ENCODE measurements at places on chromosomes 16 and 17.

DNA sequence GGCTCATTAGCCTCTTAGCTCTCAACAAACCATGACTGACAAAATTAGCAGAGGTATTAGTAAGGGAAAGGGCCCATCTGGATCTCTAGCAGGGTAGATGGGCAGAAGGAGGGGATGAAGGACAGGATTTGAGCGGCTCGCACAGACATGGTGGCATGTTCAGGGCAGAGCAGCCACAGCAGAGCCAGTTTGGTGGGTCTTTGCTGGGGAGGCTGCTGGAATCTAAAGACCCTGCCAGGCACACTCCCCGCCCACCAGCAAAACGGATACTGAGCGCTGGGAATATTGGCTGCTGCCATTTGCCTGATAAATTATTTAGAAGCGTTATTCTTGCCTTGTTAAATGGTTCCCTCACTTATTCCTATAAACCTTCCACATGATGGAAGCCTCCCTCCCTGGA is 20.7 kb upstream of the NAT9 start:
- DNase-seq, result no peak

GRCh38 chr17:47978324-47978723 is 7.4 kb downstream of the CDK5RAP3 start:
- peak; percentile 35 for DNase-seq

DNA sequence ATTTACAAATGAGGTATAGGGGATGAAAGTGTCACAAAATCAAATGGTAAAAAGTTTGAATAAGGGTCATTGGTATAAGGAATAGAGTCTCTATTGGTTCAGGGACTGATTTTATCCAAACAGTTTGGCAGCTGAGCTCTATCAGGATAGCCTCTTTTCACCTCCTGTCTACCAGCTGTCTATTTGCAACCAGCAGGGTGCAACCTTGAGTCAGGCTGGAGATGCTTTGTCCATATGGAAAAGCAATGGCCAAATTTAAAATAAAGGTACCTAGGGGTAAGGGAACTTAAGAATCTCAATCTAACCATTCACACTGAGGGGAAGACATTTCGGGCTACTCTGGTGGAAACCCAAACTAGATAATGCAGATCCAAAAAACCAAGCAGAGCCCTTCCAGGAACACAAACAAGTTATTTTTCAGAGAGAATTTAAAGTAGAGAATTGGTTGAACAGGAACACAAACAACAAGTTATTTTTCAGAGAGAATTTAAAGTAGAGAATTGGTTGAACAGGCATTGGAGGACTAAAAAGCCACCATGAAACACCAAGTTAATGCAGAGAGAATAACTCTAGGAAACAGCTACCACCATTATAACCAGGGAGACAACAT is 12.6 kb upstream of the CA10 start:
- no peak for DNase-seq

- no peak for DNase-seq
Observed at GRCh38 chr16:78242239-78242630, 142.8 kb downstream of the WWOX start.

GRCh38 chr17:45824901-45825492 is 19.7 kb upstream of the SPPL2C start:
- no peak for DNase-seq

DNA sequence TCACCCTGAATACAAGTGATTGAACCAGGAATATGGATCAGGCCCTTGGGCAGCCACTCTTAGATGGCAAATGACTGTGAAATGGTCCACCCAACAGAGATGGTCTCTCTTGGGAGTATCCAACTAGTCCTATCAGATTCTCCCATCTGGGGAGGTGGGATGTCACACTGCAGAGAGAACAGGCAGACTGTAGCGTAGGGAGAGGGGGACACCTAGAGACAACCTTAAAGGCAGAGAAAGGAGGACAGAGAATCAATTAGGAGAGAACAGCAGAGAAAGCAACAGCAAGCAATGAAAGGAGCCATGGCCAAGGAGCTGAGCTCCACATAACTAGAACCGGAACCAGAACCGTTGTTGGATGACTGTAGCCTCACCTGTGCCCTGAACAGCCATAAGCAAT is 37.2 kb downstream of the IQCK start:
- DNase-seq, result no peak

- no peak for DNase-seq
Observed at GRCh38 chr17:76246080-76247066, 6.1 kb upstream of the RNF157 start.

GRCh38 chr17:38687286-38687685 is 12.5 kb upstream of the EPOP start:
- DNase-seq, result no peak

- DNase-seq, result no peak
Observed at GRCh38 chr17:17661834-17662385, 19.3 kb upstream of the RAI1 start.

DNA sequence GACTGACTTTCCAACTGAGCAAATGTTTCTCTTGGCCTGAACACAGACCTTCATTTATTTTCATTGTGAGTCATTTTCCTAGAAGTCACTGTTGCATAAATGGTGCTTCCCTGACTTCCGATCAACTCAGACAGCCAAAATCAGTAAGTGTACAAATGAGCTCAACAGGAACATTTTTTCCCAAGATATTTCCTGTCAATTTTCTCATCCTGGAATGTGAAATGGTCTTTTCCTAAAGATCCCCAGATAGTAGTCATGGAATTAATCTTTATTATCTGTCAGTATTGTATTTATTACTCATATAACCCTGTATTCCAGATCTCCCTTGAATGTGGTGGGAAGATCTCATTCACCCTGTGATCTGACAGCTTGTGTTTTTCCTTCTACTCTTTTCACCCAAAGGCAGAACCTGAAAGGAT is 360.3 kb upstream of the KIF2B start:
- no peak for DNase-seq

- DNase-seq, result no peak
Observed at GRCh38 chr17:81050645-81051625, 16.0 kb downstream of the BAIAP2 start.

GRCh38 chr17:57195785-57196460 is 60.4 kb upstream of the MSI2 start:
- DNase-seq, result no peak

DNA sequence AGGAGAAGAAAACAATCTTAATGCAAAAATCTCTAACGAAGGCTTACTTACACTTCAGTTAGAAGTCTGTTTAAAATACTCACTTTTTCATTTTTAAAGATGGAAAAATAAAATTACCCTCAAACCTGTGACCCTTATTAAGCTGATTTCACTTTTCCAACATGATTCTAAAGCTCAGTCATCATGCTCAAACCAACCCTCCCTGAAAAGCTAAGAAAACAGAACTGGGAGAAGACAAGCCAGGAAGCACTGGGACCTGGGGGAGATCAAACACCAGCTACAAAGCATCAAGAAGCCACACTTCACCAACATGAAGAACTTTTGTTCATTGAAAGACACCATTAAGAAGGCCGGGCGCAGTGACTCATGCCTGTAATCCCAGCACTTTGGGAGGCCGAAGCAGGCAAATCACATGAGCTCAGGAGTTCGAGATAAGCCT is 88.8 kb downstream of the LITAF start:
- DNase-seq, result no peak

- DNase-seq, result peak; percentile 8
Observed at GRCh38 chr17:19538095-19539039, 4.7 kb downstream of the SLC47A1 start.

GRCh38 chr16:89268987-89269735 is 51.7 kb downstream of the ZNF778 start:
- DNase-seq, result no peak

- no peak for DNase-seq
Observed at GRCh38 chr16:2256531-2257140, 5.2 kb upstream of the ECI1 start.

DNA sequence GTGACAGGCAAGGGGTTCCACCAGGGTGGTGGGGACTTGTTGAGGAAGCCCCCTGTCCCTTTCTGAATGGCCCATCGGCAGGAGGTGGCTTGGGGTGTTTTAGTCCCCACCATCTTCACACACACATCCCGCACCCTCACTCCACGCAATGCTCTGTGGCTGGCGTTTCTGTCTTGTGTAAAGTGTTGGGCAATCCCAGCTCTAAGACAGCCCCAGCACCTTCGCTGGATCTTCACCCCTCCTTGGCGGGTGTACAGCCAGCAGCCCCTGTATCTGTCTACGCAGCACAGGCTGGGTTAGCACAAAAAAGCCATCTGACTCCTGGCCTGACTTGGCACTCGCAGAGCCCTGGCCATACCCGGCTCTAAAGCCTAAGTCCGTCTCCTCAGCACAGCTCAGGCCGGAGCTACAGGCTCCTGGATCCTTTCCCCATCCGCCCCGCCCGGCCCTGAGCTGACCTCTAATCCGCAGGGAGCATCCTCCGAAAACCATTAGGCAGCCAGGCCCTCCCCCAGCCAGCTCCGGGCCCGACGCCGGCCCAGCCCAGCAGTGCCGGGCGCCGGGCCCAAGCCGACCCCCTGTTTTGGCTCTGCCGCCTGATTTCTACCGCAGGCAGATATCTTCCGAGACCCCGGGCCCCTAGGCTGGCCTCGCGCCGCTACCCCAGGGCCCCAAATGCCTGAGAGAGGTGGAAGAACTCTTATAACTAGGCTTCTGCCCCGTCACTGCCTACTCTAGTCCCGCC is 42.4 kb upstream of the TAC4 start:
- no peak for DNase-seq

DNA sequence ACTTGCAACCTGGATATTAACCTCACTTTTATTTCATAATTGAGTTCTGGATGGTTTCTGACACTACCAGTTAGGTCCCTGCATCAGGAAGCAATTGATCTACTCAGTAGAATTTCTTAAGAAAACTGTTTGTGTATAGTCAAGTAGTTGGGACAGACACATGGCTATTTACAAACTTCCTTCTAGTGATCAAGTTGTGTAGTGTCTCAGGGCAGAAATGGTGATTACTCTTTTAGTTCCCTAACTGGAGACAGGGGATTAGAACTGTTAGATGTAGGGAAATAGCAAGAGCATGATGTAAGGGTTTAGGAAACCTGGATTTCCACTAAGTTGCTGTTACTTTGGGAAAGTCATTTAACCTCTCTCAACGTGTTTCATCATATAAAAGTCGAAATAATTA is 30.4 kb downstream of the TMEM100 start:
- no peak for DNase-seq

GRCh38 chr16:23877107-23878070 is 41.6 kb downstream of the PRKCB start:
- no peak for DNase-seq

DNA sequence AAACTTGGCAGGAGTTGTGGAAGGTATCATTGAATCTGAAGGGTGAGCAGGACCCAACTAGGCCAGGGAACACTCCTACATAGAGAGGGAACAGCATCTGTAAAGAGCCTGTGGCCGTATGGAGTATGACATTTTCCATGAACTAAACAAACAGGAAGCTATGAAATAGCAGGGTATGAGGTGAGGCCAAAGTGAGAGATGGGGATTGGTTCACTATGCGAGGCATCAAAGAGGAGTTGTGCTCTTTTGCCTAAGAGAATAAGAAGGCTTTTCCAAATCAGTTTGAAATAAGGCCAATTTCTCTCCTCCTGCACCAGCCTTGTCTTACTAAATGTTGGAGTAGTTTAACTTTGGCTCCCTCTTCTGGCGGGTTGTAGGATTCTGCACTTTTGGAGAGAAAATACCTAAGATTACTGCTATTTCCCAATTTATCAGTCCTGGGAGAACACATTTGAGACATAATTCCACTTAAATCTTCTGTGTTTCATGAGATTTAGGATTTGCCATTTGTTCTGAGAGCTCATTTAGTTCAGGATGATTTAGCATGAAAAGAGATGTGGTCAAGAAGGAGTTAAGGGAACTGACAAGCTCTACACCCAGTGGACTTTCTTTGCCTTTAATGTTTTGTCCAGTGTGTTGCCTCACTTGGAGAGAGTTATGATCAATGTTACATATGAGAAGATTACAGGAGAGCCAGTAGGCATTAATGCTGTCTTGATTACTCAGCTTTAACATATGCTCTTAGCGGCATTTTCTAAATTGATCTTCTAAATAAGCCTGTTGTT is 55.4 kb downstream of the TNRC6C start:
- peak; percentile 47 for DNase-seq

GRCh38 chr16:9013508-9013864 is 49.8 kb upstream of the USP7 start:
- DNase-seq, result no peak

DNA sequence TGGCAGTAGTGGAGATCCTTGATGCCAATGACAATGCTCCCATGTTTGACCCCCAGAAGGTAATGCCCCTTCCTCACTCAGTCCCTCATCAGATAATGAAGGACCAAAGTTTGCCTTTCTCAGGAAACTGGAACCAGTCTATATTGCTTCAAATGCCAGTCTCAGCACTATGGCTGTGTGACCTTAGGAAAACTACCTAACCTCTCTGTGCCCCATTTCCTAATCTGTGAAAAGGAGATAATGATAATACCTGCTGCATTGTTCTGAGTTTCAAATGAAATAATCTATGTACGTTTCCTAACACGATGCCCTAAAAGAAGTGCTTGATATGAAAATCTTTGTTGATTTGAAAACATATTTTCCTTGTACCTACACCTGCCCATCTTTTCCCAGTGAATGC is 35.9 kb downstream of the CDH3 start:
- no peak for DNase-seq

GRCh38 chr17:63941751-63942150 is 9.6 kb upstream of the CD79B start:
- no peak for DNase-seq

- no peak for DNase-seq
Observed at GRCh38 chr16:87675111-87675719, 72.9 kb downstream of the JPH3 start.

GRCh38 chr17:27802962-27803680 is 2.8 kb upstream of the NOS2 start:
- DNase-seq, result no peak

Measured in NCI-H524 treated with DMSO at 0.1 percent for 48 hours (cell line).